ENCODE measurements at places on chromosomes 1 and 21. TPM values are rescaled to one million over a fixed set of nuclear protein-coding genes. Genes with fewer than 3 reads are reported as not detected.

Gene CD52
- total RNA-seq, result 1.2 TPM

- DNase-seq, result no peak
These were observed 277.5 kb upstream of the C1orf174 start for GRCh38 chr1:4177425-4178150.

GRCh38 chr1:110040548-110040947 lies 6.1 kb downstream of the STRIP1 start:
- DNase-seq, result no peak

Gene CA6
- not detected for total RNA-seq

DNA sequence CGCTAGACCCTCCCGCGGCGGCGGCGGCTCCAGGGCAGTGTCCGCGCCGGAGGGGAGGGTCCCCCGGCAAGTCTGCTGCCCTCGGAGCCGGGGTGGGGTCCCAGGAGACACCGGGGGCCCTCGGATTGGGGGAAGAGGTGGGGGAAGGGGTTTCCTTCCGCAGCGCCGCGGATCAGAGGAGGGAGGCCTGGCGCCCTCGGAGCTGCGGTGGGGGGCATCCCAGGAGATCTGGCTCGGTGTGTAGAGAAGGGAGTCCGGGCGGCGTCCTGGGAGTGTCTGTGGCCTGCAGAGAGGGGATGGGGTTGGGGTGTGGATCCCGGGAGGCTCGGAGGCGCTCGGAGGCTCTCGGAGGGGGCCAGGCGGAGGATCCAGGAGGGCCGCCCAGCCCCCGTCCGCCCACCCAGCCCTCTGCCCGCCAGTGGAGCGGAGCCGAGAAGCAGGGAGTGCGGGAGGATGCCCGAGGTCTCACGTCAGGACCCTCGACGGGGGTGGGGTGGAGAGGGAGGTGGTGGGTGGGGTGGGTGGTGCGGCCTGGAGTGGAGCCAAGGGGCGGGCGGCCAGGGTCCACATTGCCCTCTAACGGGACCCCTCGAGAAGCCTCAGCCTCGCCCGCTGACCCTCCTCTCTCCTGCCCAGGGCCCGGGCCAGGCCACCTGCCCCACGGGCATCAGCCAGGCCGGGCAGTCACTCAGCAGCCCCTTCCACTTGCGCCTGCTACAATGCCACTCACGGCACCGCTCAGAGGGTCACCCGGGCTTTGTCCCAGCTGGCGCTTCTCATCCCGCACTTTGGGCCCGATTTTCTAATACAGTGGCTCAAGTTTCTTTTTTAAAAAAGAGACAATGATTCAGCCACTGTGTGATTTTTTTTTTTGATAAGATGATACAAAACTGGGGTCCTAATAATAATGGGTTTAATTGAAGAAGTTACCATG lies 60.2 kb upstream of the ARHGEF16 start:
- no peak for DNase-seq

DNA sequence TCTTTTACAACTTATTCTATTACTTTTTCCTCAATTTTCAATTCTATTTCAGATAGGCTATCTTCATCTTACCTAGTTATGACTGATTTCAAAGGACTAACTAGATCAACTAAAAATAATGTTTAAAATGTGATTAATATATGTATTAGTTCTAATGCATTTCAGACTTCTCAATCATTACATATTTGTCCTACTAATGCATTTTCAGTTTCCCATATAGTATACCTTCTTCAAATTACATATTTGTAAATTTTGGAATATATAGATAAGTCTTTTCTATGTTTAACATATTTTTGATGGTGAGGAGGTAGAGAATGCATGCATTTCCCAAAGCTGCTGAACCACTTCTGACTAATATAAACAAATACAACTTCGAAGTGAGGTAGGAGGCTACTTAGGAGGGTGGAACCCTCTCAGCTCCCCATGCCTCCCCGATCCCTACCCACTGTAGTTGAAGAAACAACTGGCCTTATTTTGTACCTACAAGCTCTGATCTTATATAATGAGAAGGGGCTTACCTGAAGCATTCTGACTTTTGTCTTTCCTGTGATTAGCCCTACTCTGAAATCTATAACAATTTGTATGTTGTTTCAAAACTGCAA lies 1.7 kb downstream of the TRMT1L start:
- no peak for DNase-seq

Gene RPE65
- not detected for total RNA-seq

Gene CLCA2
- not detected for total RNA-seq

Gene CELA2B
- total RNA-seq, result not detected

DNA sequence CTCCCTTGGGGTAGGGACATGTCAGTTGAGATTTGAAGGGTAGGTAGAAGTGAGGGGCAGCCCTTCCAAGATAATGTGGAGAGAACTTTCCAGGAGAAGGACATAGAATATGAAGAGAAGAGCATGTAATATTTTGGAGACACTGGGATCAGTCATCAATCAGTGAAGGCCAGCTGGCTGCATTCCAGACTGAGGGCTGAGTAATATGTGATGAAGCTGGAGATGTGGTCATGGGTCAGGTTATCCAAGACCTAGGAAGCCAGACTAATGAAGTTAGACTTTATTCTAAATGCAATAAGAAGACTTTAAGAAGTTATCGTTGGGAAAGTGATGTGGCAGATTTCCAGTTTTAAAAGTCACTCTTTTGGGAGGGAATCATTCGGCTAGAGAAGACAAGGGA lies 262.0 kb downstream of the HMCN1 start:
- DNase-seq, result peak; percentile 31

Gene CRYAA
- total RNA-seq, result not detected

Gene FCN3
- total RNA-seq, result 0.14 TPM

DNA sequence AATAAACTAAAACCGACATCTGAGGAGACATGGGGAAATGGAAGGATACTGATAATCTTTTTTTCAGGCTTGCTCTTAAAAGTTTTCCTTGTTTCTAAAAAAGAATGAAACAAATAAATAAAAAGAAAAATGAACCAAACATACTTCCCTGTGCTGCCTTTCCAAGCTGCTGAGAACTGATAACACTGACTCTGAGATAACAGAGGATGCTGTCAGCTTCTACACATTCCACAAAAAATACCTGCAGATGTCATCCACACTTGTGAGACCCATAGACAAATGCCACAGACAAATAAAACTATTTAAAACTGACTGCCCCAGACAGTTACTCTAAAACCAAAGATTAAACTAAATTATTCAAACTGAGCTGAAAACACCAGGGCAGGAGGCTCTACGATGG lies 12.0 kb upstream of the OR6K3 start:
- no peak for DNase-seq

DNA sequence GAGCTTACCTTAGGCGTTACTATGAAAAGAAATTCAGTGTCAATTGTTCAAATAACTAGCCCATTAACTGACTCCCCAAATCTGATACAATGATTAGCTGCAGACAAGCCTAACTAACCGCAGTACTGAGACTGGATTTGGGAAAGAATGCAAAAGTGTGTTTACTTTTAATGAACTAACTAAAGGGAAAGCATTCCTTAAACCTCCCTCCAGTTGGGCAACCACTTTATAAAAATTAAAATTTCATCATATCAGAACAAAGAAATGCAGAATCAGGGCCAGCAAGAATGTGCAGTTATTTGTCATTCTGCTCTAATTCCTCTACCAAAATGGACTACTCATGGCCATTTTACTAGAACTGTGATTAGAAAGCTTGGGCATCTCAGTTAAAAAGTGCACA lies 11.7 kb upstream of the NR5A2 start:
- DNase-seq, result no peak

DNA sequence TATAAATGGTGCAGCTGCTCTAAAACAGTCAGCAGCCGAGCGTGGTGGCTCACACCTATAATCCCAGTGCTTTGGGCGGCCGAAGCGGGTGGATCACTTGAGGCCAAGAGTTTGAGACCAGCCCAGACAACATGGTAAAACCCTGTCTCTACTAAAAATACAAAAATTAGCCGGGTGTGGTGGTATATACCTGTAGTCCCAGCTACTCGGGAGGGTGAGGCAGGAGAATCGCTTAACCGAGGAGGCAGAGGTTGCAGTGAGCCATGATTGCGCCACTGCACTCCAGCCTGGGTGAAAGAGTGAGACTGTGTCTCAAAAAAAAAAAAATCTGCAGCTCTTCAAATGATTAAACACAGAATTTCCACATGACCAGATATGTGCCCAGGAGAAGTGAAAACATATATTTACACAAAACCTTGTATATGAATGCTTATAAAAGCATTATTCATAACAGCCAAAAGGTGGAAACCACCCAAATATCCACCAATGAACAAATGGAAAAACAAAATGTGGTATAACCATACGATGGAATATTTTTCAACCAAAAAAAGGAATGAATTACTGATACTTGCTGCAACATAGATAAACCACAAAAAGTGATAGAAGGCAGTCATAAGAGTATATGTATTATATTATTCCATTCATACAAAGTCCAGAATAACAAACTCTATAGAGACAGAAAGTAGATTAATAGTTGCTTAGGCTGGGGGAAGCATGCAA lies 14.1 kb downstream of the EPS15 start:
- DNase-seq, result no peak

DNA sequence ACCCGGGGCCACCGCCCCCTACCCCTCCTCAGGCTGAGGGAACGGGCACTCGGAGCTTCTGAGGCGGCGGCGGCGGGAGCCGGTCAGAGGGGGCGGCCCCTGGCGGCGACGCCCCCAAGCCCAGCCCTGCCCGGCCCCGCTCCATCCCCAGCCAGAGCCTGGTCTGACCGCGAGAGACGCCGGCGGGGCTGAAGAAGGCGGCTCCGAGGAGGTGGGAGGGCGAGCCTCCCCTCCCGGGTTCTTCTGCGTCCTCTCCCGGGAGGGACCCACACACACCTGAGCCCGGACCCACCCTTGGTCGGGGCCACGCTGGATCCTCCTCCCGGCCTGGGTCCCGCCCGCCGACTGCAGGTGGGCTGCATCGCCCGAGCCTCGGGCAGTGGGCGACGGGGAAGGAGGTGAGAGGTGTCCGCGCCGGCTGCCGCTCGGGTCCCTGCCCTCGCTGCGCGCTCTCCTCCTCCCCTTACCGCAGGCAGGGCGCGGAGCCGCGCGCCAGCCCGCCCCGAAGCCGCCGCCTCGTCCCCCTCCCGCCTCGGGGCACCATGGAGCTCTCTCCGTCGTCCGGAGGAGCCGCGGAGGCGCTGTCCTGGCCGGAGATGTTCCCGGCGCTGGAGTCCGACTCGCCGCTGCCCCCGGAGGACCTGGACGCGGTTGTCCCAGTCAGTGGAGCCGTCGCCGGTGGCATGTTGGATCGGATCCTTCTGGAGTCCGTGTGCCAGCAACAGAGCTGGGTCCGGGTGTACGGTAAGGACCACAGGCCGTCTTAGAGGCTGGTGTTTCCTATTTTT lies at the start of gene RASAL2:
TSS of gene RASAL2 (plus strand) at position 154 of the 788 bp plus-strand sequence. CDS start at position 543, 389 bp downstream.
- DNase-seq, result no peak

- no peak for DNase-seq
These were observed 18.2 kb downstream of the KIF1B start for GRCh38 chr1:10228528-10228927.

DNA sequence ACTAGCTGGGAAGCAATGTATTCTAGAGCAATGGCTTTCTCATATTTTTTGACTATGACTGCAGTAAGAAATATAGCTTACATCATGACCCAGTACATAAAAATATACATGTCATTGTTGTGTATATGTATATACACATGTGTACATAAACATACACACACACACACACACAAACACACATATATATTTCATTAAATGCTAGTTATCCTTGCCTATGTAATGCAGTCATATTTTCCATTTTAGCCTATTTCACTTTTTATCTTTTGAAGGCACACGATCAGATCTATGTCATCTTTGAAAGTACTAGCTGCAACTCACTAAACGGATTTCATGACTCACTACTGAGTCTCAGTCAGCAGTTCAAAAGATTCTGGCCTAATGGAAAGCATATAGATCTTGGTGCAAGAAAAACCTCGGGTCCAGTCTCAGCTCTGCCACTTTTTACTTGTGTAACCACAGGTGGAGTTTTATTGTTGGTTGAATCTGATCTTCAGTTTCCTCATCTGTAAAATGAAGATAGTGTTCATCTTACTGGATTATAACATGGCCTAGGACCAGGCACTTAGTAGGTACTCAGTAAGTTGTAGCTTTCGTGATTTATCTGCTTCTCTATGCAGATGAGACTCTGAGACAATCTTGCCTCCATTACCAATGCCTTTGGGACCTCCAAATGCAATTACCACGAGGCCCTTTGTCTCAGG lies 325.6 kb downstream of the RRAGC start:
- no peak for DNase-seq

- no peak for DNase-seq
These were observed 9.2 kb downstream of the PRKAA2 start for GRCh38 chr1:56654126-56654923.

Gene OXCT2
- total RNA-seq, result 5.9 TPM
